ENCODE measurements at places on chromosomes 3 and 15.

- peaks cover 33% of the 10 kb centered on the region for H3K36me3 ChIP-seq
- H3K27ac ChIP-seq = peak overlapping the region; percentile 47
- H3K4me3 ChIP-seq = no peak overlapping the region
- peaks cover 21% of the 10 kb centered on the region for H3K4me1 ChIP-seq
- no peak for DNase-seq
- H3K27me3 ChIP-seq = no peaks in the 10 kb centered on the region
These were observed 93.2 kb downstream of the GHSR start for GRCh38 chr3:172354931-172355499.

- no peaks in the 10 kb centered on the region for H3K36me3 ChIP-seq
- no peak overlapping the region for H3K27ac ChIP-seq
- no peak overlapping the region for H3K4me3 ChIP-seq
- peaks cover 7% of the 10 kb centered on the region for H3K27me3 ChIP-seq
- no peaks in the 10 kb centered on the region for H3K4me1 ChIP-seq
These were observed 66.9 kb upstream of the PRR23C start for GRCh38 chr3:139111392-139112229.

- no peak for DNase-seq
- no peaks in the 10 kb centered on the region for H3K4me1 ChIP-seq
These were observed 630.3 kb downstream of the NAALADL2 start for GRCh38 chr3:175489406-175489805.

DNA sequence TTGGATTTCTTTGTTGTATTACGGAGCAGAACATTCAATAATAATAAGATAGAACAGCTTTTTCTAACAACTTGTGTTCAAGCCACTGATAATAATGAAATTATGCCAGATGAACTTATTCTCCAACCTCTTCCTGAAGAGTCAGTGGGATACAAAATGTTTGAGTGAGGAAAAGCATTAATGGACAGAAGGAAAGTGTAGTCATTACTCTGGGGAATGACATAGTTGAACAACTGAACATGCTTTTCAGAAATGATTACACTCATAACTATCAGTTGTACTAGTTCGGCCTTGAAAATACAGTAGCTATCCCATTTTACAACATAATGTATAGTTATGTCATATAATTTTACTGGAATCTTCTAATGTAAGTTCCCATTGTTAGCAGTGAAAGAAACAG is 55.9 kb downstream of the ALCAM start:
- H3K4me1 ChIP-seq = no peaks in the 10 kb centered on the region
- H3K27ac ChIP-seq = no peak overlapping the region
- no peak for DNase-seq
- no peaks in the 10 kb centered on the region for H3K27me3 ChIP-seq

DNA sequence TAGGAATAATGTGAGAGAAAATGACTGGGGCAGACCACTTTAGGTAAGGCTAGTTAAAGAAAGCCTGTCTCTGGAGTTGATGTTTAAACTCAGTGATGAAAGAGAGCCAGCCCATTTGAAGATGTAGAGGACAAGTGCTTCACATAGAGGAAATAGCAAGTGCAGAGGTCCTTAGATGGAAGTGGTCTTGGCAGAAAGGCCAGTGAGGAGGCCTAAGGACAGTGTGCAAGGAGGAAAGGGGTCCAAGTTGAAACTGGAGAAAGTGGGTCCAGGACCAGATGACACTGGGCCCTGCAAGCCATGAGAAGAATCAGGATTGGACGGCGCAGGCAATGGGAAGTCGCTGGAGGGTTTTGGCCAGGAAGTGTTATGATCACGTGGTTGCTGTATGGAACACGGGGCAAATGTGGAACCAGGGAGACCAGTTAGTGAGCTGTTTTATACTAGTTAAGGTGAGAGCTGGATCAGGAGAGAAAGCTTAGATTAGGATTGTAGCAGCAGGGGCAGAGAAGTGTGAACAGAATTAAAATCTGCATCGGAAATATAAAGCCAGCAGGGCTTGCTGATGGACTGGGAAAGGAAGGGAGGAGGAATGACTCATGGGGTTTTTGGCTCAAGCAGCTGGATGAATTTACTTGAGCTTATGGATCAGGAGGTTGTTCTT is 48.0 kb upstream of the SCAANT1 start:
- H3K36me3 ChIP-seq = no peaks in the 10 kb centered on the region
- H3K4me1 ChIP-seq = no peaks in the 10 kb centered on the region
- peak overlapping the region; percentile 47 for H3K4me3 ChIP-seq

GRCh38 chr3:37477275-37477674 is 302.9 kb upstream of the LRRFIP2 start:
- H3K36me3 ChIP-seq = peaks cover 41% of the 10 kb centered on the region
- H3K27ac ChIP-seq = no peak overlapping the region
- H3K4me3 ChIP-seq = no peak overlapping the region
- peaks cover 4% of the 10 kb centered on the region for H3K4me1 ChIP-seq
- no peak for DNase-seq
- no peaks in the 10 kb centered on the region for H3K27me3 ChIP-seq

- H3K4me1 ChIP-seq = no peaks in the 10 kb centered on the region
- no peak overlapping the region for H3K4me3 ChIP-seq
- H3K27me3 ChIP-seq = no peaks in the 10 kb centered on the region
- H3K27ac ChIP-seq = no peak overlapping the region
These were observed 85.9 kb upstream of the FNDC3B start for GRCh38 chr3:171953301-171954022.

DNA sequence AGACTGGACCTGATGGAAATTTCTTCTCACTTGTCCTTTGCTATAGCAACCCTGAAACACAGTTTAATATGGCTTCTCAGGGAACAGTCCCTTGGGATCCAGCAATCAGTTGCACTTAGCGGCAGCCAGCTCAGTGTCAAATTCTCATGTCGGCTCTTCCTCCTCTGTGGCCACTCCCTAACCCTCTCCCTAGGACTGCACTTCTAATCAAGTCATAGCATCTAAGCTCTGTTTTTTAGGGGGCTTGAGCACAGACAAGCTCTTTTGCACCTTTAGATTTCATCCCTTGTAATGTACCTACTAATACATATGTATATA is 250.5 kb upstream of the TLE3 start:
- no peak overlapping the region for H3K27ac ChIP-seq
- DNase-seq = no peak
- H3K4me1 ChIP-seq = no peaks in the 10 kb centered on the region
- peaks cover 6% of the 10 kb centered on the region for H3K27me3 ChIP-seq

DNA sequence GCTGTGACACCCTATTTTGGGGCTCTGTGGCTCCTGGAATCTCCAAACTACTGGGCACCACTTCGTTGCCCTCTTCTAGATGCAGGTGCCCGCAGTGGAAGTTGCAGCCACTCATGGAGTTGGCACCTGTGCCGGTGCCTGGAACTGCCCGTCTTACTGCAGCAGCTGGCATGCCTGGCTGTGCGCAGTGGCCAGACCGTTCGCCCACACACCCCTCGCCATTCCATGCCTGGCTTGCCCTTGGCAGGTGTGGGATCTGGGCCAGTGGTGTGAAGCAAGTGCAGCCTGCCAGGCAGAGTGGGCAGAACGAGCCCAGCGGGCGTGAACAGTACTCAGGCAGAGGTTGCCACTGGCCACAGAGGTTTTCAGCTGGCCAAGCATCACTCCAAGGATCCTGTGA is 1286.7 kb downstream of the ROBO1 start:
- H3K4me1 ChIP-seq = no peaks in the 10 kb centered on the region
- H3K27me3 ChIP-seq = no peaks in the 10 kb centered on the region
- H3K27ac ChIP-seq = no peak overlapping the region
- H3K36me3 ChIP-seq = no peaks in the 10 kb centered on the region
- no peak for DNase-seq
- no peak overlapping the region for H3K4me3 ChIP-seq

Data from tibial artery (tissue), 4 donors.